COR-L47 (cell line): ENCODE measurements at places on chromosomes 6 and 20.

- no peak for DNase-seq
Observed at GRCh38 chr6:106272287-106272686, 53.3 kb downstream of the ATG5 start.

DNA sequence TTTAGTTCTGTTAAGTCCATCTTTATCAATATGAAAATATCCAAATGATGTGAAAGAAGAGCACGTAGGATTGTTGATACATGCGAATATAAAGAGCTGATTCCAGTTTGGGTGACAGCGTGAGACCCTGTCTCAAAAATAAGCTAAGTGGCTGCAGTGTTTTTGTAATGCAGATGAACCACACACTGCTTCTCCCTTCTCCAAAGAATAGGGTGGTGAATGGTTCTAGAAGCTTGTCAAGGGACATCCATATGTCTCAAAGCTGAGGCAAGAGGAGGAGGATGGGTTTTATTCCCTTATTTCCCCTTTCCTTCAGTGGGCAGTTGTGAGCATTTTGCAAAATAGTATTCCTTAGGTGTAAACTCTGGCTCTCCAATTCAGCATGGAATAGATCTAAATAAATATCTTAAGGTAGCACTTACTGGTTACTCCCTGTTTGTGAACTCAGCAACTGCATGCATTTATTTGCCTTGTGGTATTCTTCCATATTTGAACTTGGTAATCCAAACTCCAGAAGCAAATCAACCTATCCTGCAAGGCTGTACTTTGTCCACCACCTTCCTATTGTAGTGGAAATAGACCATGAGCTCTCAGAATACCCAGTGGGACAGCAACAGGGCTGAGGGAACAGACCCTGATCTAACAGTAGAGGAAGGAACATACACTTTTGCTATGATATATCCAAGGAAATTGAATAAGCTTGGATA, 38.0 kb downstream of the XRN2 start:
- DNase-seq, result no peak

GRCh38 chr6:166252601-166253000, 55.6 kb downstream of the PRR18 start:
- DNase-seq, result no peak

DNA sequence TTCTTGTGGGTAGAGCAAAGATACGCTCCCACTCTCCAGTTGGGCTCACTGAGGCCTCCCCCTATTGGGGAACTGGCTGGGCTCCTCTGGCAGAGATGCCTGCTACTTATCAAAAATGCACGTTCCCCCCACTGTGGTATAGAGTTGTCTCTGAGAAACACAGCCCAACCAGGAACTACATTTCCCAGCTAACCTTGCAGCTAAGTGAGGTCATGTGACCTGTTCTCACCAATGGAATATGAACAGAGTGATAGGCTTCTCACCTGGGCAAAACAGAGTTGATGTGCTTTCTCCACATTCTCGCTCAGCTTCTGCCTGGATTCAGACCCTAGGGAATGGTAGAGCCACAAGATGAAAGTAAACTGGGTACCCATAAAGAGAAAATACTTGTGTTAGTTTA, 49.1 kb upstream of the PTPRT start:
- no peak for DNase-seq

DNA sequence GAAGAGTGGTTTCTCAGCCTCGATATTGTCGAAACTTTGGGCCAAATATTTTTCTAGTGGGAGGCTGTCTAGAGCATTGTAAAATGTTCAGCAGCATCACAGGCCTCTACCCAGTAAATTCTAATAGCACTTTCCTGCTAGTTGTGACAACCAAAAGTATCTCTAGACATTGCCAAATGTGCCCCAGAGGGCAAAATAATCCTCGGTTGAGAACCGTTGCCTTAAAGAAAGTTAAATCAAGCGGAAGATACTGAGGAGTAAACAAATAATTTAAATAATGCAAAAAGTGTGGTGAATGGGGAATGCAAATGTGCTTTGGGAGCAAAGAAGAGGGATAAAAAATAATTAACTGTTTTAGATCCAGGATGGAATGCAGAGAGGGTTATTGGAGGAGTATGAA, 106.4 kb upstream of the ASCC3 start:
- DNase-seq, result no peak

- no peak for DNase-seq
Observed at GRCh38 chr6:130933712-130934200, 106.5 kb downstream of the SMLR1 start.

GRCh38 chr6:143293523-143293922, 157.0 kb downstream of the ADAT2 start:
- DNase-seq, result no peak

- DNase-seq, result no peak
Observed at GRCh38 chr6:155955038-155955437, 499.4 kb upstream of the NOX3 start.

GRCh38 chr20:25020901-25021301, 28.4 kb upstream of the APMAP start:
- DNase-seq, result no peak

- DNase-seq, result no peak
Observed at GRCh38 chr6:41326092-41326491, 9.3 kb upstream of the NCR2 start.

DNA sequence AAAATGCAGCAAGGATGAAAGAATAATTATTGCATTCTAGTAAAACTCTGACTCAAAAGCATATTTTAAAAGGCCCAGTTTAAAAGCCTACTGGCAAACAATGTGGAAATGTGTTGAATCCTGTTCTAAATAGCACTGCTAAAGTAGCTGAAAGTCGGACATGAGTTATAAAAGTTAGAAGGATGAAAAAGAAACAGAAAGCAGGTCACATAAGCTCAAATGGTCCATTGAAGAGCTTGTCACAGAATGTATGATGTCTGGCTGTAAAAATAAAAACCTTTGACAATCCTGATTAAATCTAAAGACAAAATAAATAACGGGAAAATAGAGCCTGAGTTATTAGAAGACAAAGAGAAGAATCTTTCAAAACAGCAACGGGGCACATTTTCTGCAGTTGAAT, 218.6 kb upstream of the UFL1 start:
- DNase-seq, result no peak

- no peak for DNase-seq
Observed at GRCh38 chr6:158955255-158955654, 44.7 kb downstream of the RSPH3 start.

DNA sequence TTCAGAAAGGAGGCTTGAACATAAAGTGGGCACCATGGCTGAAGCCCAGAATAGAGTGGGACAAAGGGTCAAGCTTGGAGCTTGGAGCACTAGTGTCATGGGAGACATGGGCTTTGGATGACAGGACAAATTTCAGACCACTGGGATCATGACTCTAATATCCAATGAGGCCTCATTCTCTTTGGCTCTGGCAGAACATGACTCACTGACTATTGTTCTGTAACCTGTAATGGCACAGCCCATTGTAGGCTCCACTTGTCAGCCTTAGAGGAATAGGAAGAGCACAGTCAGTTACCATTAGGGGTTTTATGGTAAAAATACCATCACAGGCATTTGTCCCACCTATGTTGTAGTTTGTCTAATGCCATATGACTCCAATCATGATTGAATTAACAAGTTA, 34.0 kb upstream of the MMS22L start:
- DNase-seq, result no peak

DNA sequence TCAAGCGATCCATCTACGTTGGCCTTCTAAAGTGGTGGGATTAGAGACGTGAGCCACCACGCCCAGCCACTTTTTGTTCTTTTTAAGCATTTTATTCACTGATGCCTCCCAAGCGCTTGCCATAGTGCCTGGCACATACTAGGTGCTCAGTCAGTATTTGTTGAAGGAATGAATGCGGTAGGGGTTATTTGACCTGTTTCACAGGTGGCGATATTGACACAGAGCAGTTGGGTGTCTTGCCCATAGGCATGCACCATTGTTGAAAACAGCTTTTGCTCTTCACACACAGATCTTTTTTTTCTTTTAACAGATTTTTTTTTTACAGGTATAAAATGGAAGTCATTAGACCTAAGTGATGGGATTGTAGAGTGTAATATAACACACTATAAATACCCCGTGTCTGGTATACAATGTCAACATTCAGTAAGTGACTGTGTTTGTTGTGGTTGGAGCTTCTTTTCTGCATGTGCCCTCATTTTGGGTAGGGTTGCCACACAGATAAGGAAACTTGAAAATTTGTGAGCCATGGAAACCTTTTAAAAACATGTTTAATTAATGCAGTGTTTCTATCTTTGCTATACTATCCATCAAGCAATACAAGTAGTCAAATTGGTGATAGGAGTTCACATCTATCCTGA, 24.8 kb downstream of the RREB1 start:
- no peak for DNase-seq

- DNase-seq, result no peak
Observed at GRCh38 chr6:1316489-1316971, 4.6 kb downstream of the FOXQ1 start.

- DNase-seq, result no peak
Observed at GRCh38 chr6:45712786-45713185, 302.9 kb downstream of the CLIC5 start.

DNA sequence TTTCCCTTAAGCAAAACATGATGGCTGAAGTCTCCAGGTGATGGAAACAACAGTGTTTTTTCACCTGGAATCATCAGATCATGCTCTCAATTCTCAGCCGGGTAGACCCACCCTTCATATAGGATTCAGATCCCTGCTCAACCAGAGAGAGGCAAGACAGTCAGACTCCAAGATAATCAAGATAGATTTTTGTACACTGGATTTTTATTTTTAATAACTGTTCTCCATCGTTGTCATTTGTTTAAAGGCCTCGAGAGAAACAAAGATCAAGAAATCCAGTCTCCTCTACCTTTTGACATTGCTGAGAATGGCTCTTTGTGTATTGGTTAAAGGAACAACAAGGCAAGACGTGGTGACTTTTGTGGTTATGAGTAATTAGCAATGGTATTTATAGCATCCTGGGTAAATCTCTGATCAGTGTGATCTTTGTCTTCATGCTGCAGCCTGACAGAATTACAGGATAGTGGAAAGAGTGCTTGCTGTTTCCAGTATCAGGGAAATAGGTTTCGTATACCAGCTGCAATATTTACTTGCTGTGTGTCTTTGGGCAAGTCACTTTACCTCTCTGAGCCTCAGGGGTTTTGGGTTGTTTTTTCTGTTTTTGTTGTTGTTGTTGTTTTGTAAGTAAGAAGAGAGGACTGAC, 29.9 kb downstream of the ID4 start:
- no peak for DNase-seq

- DNase-seq, result no peak
Observed at GRCh38 chr6:148440877-148441453, 98.3 kb downstream of the SASH1 start.

- DNase-seq, result no peak
Observed at GRCh38 chr6:35683267-35683666, 5.4 kb downstream of the FKBP5 start.

DNA sequence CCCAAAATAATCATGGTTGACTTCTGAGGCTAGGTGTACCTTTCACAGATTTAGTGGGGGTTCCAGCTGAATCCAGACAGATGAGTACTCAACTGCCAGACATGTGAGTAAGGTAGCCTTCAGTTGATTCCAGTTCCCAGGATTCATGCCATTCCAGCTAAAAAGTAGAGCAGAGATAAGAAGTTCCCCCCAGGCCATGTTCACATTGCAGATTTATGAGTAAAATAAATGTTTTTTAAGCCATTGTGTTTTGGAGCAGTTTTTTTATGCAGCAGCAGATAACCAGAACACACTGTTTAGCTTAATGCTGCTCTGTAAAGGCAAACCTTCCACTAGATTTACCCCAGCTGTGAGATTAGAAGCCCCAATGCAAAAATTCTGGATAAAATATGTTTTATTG, 245.0 kb downstream of the RFPL4B start:
- DNase-seq, result no peak

DNA sequence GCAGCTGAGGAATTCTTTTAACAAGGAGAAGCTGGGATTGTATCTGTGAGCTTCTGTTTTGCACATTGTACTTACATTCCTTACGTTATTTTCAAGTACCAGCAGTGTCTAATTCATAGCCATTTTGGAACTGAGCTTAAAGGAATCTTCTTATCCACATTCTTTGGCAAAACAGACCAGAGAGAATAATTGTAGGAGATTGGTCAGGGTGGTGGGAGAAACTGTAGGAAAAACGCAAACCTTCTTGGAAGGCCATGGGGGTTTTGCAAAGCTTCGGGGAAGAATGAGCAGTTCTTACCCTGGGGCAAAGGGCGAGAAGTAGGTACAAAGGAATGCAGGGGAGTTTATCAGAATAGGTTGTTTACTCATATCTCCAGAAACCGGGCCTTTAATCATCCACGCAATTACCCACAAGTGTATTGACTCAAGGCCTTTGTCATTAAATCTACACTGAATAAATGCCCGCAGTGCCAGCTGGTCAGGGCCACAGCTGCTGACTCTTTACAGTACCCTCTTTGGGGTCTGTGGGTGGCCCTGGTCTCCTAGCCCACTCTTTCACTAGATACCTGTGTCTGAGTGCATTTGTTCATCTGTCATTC, 39.6 kb upstream of the SPTLC3 start:
- DNase-seq, result no peak

DNA sequence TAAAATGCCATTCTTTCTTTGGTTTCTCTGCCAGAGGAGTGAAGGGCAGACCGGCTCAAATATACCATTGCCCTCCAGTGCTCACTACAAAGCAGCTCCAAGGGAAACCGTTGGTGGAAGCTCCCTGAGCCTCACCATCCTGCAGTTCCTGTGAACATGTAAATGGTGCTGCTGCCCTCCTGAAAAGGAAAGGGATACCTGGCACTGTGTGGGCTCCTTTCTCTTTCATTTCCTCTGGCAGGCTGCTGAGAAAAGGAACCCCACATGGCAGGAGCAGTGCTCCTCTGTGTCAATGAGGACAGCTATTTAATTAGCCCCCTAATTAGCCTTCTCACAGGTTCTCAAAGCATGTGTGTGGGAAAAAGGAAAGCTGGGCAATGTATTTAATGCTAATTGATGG, 142.5 kb downstream of the KLHL32 start:
- DNase-seq, result no peak

GRCh38 chr6:6614096-6614982, 25.8 kb downstream of the LY86 start:
- DNase-seq, result no peak

- no peak for DNase-seq
Observed at GRCh38 chr6:109788687-109789086, 97.6 kb downstream of the FIG4 start.

- no peak for DNase-seq
Observed at GRCh38 chr20:49395183-49395582, 87.3 kb downstream of the KCNB1 start.

- DNase-seq, result no peak
Observed at GRCh38 chr6:144232176-144232831, 52.8 kb upstream of the UTRN start.

- DNase-seq, result no peak
Observed at GRCh38 chr6:23280437-23280836, 711.1 kb downstream of the HDGFL1 start.

DNA sequence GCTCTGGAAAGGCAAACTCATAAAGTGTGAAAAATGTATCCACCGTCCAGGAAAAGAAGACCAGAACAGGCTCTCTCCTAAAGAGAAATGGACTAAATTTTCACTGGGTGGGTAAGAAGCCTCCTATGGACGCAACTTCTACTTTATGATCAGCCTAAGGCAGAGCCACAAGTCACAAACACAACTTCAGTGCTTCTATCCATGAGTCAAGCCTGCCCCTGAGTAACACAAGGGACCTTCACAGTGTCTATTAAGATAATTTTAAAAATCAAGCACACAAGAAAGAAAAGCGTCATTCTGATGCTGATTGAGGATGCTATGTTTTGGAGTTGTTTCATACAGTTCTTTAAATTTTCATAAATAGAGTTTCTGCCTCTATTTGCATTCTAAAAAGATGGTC, 601.7 kb upstream of the ARID1B start:
- DNase-seq, result no peak
